A549 treated with Hydrocortisone at 1 μM for 4 hours (cell line): ENCODE measurements at places on chromosomes 13 and 19. TPM values are rescaled to one million over a fixed set of nuclear protein-coding genes. Genes with fewer than 3 reads are reported as not detected.

RNF113B gene
- not detected in 5 replicates for total RNA-seq

IRGQ gene
- 4.8 to 7.7 TPM (median 5.9 TPM) in 5 replicates for total RNA-seq

SPIB gene
- total RNA-seq, result 0.17 to 0.40 TPM (median 0.21 TPM) in 5 replicates

WDFY2 gene
- total RNA-seq, result 2.7 to 3.7 TPM (median 3.2 TPM) in 5 replicates

MEF2B gene
- total RNA-seq, result 0.20 to 0.77 TPM (median 0.37 TPM) in 5 replicates
